WTC11 (cell line): ENCODE measurements at places on chromosomes 5 and 9. TPM values are rescaled to one million over a fixed set of nuclear protein-coding genes. Genes with fewer than 3 reads are reported as not detected.

- no peaks in the 10 kb centered on the region for H3K36me3 ChIP-seq
- no peaks in the 10 kb centered on the region for H3K27me3 ChIP-seq
- no peak overlapping the region for H3K4me3 ChIP-seq
- peaks cover 22% of the 10 kb centered on the region for H3K4me1 ChIP-seq
Observed at GRCh38 chr5:38420691-38421390, 135.6 kb downstream of the LIFR start.

GABRP gene
- total RNA-seq, result 4.8 to 9.9 TPM (median 9.8 TPM) in 3 replicates

IFNB1 gene
- total RNA-seq, result not detected in 3 replicates

DNA sequence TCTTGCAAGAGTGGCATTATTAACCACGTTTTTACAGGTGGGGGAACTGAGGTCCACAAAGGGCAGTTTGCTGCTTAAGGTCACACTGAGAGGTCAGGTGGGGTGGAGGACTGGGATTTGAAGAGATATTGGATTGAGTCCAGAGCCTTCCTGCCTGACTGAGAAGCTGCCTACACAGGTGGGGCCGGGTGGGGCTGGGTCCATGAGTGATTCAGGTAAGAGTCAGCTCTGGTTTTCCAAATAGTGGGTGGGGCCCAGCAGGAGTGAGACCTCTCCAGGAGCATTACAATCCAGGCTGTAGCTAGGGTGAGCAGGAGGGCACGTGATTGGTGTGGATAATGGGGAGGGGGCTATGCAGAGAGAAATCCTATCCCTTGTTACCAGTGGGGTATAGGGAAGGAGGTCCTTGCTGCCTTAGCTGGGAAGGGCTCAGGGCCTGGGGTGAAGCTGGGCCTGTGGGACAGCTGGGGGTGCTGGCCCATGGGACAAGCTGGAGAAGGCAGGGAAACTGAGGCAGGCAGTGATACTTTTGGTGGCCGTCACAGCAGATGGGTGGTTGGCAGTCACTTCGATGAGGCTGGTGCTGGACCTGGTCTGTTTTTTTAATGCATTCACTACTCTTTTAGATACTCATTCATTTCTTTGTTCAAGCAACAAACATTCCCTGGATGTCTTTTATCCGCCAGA lies 2.9 kb upstream of the PTGS1 start:
- H3K36me3 ChIP-seq, result no peaks in the 10 kb centered on the region
- H3K4me1 ChIP-seq, result peaks cover 15% of the 10 kb centered on the region
- no peak overlapping the region for H3K27ac ChIP-seq
